ENCODE measurements at places on chromosomes 12 and 14. TPM values are rescaled to one million over a fixed set of nuclear protein-coding genes. Genes with fewer than 3 reads are reported as not detected.

BDKRB1 gene
- 16.7 TPM for total RNA-seq

DNA sequence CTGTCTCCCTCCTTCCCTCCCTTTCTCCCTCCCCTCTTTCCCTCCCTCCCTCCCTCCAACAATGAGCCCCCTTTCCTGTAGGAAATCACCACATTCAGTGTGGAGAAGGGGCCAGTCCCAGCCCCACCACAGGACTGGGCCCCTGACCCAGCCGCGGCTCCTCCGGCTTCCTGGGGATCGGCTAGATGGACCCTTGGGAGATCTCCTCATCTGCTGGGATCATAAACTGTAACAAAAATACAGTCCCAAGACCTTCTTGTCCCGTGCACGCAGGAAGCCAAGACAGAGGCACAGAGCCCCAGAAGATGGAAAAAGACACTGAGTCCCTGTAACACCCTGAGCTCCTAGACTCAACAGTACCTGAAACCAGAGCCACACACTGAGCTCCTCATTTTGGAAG is 23.9 kb downstream of the DIO3 start:
- no peak for DNase-seq

GRCh38 chr12:15772405-15773018 is 16.7 kb downstream of the EPS8 start:
- DNase-seq = peak; percentile 53

DNA sequence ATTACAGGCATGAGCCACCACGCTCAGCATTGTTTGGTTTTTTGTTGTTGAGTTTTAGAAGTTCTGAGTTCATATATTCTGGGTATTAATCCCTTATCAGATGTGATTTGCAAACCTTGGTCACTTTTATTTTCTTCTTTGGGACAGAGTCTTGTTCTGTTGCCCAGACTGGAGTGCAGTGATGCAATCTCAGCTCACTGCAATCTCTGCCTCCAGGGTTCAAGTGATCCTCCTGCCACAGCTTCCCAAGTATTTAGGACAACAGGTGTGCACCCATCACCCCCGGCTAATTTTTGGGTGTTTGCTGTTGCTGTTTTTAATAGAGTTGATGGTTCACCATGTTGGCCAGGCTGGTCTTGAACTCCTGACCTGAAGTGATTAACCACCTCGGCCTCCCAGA is 11.8 kb downstream of the USP30 start:
- DNase-seq = no peak

- no peak for DNase-seq
These were observed 3.7 kb downstream of the PPP4R4 start for GRCh38 chr14:94177806-94178205.

Data from fibroblast of lung (primary cell).